ENCODE measurements at places on chromosomes 4 and X.
A peak's percentile ranks its signal among the peaks of the same experiment; 100 is the strongest.

DNA sequence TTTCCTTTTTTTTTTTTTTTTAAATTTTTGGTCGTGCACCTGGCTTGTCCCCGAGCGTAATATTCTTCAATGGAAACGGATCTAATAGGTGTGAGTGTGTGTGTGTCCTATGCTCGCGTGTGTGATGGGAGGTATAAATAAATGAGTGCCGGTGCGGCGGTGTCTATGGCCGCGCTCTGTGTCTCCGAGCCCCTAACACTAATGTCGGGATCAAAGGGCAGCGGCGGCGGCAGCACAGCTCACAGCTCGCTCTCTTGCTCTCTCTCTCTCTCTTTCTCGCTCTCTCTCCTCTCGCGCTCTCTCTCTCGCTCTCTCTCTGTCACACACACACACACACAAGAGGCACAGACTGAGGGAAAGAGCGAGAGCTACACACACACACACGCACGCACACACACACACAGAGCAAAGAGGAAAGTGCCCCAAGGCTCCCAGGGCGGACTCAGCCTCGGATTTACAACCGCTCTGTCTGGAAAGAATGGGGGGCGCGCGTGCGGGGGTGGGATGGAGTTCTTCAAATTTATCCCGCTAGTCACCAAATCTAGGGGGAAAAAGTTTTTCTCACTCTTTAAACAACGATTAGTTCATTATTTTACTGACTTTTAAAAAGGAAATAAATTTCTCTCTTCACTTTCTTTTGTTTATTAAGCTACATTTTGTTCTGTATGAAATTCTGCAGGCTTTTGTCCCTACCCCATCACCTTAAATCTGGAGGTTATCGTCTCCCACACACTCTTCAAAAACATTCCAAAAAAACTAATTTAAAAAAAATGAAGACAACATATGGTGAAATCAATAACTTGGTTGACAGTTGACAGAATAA lies at the start of gene ZNF827:
ZNF827 (minus strand) TSS at position 206 of the 823 bp plus-strand sequence. CDS start 416 bp downstream, outside the sequence.
- peak; percentile 62 for DNase-seq

GRCh38 chrX:138928737-138929459 lies 217.4 kb upstream of the FGF13 start:
- no peak for DNase-seq

DNA sequence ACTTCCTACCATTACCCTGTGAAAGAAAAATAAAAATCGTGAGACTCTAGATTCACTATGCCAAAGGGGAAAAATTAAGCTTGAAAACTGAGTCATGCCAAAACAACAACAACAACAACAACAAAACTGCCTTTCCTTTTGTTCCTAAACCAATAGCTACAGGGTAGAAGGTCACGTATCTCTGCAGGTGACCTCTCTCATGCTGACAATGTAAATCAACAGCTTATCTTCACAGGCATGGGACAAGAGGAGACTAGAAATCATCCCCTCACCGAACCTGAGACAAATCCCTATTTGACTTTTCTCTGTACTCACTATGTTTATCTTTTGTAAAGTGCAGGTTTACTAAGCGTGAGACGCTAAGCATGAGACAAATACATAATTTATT lies 20.5 kb upstream of the AADAT start:
- DNase-seq: no peak

GRCh38 chrX:102712216-102712966 lies at the start of gene GPRASP2:
GPRASP2 (plus strand) TSS chrX:102712448; CDS start chrX:102714870, 2,422 bp downstream.
- DNase-seq: no peak

GRCh38 chr4:80311130-80311529 lies 24.4 kb upstream of the CFAP299 start:
- no peak for DNase-seq

All from T-helper 2 cell treated with Interferon-gamma antibody and Interleukin-4, amounts not matched to agents 5 μg/mL and 100 μg/mL, for 36 hours (primary cell).